ENCODE measurements at places on chromosomes 12 and 14.

- DNase-seq = no peak
Observed at GRCh38 chr12:94698578-94698977, 48.2 kb upstream of the TMCC3 start.

- no peak for DNase-seq
Observed at GRCh38 chr12:126776026-126776655, 1490.8 kb upstream of the TMEM132C start.

DNA sequence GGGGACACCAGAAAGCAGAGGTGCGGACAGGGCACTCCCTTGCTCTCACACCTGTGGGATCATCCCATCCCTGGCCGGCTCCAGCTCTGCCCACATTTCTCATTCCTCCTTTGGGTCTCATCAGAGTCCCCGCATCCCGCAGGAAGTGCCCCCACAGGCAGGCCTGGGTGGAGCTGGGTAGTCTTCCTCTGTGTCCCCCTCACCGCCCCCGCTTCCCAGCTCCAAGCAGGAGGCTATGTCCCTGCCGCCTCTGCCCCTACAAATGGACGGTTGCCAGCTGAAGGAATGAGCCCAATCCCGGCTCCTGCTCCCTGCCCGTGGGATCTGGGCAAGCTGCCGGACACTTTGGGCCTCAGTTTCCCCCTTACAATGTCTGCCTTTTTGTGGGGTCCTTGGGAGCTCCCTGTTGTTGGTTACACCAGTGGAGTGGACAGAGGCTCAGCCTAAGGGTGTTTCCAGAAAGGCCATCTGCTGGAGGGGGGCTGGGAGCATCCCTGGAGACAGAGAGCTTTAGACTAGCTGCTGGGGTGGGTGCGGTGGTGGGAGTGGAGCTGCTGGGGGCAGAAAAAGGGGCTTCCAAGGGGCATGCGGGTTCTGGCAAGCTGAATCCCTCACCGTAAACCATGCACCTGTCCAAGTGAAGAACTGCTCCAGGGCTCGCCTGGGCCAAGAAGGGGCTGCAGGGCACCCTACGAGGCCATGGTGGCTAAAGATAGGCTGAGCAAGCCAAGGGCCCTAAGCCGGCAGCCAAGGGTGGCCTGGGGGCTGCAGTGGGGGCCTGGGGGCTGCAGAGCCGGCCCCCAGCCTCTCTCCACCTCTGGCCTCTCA is 7.9 kb upstream of the GPR132 start:
- DNase-seq = peak; percentile 18

GRCh38 chr12:73220951-73221350 is 948.8 kb downstream of the TRHDE start:
- no peak for DNase-seq

DNA sequence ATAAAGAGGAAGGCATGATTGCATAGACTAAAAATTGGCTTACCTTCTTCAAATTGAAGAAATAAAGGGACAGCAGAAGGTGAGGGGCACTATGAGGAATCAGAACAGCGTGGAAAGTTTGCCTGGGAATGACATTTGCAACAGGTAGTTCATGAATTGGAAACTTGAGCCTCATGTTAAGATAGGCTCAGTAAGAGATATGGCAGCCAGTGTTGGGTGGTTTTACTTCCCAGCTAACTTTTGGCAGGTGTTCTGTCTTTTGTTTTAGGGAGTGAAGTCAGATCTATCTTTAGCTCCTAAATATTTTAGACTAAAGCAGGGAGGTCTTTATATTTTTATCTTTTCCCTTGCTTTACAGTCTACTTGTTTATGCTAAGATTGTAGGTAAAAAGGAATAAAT is 122.4 kb downstream of the ANO6 start:
- DNase-seq = no peak

DNA sequence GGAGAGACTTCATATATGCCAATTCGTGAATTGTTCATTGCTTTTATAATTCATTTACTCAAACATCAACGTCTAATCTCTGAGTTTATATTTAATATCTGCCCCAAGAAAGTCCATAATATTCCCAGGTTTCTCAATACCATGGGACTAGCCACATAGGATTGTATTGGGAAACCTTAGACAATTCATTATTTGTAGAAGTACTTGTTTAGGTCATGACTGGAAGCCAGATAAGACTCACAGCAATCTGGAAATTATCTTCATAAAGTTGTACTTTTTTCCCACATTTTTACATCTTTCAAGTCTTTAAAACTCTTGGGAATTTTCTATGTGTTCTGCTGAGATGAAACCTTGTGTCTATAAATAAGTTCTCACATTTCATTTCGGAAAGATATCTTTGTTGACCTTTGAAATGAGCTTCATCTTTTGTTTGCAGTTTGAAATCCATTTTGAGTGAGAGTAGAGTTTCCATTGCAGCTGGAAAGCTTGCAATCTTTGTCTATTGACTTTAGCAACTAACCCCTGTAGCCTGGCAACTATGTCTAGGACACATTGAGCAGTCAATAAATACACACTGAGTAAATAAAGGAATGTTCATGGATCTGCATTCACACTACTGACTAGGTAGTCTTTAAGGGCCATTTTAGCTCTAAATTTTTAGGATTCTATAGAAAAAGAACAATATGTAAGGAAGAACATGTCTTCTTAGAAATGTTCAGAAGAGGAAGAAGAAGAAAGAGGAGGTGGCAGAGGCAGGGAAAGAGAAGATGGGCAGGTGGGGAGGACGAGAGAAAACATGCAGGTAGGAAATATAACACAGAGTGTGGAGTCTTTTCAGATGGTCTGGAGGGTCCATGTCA is 154.4 kb downstream of the LRIG3 start:
- DNase-seq = no peak

DNA sequence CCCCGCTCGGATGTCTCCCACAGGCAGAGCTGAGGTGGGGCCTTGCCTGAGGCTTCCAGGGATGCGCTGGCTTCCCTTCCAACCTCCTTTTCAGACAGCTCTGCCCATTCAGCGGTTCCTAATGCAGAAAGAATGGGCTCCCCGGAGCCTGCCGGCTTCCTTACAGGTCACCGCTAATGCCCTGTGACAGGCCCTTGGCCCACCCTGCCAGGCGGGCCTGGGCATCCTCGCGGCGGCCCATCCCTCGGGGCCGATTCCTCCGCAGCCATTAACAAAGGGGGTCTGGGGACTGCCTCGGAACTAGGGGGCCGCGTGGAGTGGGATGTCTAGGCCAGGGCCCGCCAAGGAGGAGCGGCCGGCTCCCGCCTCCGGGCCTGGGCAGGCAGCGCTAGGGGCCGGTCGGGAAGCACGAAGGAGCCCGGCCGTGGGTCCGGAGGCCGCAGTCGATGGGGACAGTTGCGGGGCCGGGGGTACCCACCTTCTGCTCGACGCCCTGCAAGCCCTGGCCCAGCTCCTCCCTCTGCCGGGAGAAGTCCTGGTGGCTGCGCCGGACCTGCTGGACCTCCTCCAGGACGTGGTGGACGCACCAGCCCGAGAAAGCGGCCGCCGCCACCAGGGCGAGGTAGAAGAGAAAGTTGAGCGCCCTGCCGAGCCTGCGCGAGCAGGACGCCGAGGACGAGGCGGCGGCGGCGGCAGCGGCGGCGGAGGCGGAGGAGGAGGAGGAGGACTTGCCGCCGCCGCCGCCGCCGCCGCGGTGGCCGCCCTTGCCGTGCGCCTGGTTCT is 738 bp downstream of the CKAP4 start:
- DNase-seq = peak; percentile 51

- no peak for DNase-seq
Observed at GRCh38 chr12:104566244-104566993, 109.7 kb downstream of the CHST11 start.

DNA sequence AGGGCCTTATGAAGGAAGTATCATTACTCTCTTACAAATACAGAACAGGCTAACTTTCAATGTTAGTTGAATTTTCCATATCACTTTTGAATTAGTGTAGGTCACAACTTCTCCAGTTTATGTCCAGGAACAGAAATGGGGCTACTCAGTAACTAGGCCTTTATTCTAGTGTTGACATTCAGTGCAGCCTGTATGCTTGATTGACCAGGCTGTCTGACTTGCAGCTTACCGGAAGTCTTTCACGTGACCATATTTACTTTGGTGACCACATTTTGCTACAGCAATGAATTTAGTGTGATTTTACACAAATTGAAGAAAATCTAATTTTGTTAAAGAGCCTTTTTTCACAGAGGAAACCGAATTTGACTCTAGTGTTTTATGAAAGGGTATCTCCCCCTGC is 12.4 kb downstream of the MTERF2 start:
- no peak for DNase-seq

GRCh38 chr14:62532181-62532580 is 513.1 kb downstream of the KCNH5 start:
- DNase-seq = no peak

GRCh38 chr12:90124914-90125313 is 416.3 kb upstream of the ATP2B1 start:
- DNase-seq = no peak

GRCh38 chr12:2806700-2807099 is 5.8 kb upstream of the ITFG2 start:
- no peak for DNase-seq

- no peak for DNase-seq
Observed at GRCh38 chr12:81088221-81088620, 10.3 kb downstream of the ACSS3 start.

DNA sequence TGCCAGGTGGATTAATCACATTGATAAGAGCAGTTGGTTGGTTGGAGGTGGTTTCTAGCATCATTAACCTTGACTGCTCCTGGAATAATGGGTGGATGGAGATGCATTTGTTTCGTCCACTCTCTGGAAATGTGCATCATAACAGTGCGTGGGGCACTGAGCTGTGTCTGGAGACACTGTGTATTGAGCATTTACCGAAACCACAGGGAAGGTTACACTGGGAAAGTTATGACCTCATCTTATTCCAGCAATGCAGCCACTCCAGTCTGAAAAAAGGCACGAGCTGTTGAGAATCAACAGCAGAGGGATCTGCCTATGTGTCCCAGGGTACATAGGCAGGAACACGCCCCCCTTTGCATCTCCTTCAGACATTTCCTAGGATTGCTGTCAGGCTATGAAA is 27.2 kb downstream of the RNFT2 start:
- no peak for DNase-seq

DNA sequence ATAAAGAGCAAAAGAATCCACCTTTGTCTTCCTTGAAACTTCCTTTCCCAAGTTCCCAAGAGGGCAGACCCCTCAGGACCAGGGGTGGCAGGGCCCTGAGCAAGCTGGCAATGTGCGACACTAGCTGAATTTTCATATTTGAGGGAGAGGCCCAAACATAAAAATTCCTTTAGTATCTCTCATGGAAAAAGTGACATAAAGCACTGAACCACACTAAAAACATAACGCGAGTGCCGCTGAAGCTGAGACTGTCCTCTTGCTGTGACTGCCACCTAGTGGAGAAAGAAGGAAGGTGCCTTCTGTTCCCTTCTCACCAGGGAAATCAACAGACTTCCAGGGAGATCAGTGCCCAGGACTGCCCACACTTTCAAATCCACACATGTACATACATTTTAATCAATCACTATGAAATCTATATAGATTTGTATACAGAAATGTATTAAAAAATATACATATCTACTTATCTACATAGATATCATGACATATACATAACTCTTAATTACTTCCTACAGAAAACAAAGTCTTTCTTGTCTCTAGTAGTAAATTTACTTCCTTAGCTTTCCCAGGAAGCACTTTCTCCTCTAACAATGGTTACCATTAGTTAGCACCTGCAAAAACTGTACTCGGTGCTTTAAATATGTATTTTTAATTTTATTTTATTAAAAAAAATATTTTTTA is 53.8 kb downstream of the SSH1 start:
- peak; percentile 73 for DNase-seq

DNA sequence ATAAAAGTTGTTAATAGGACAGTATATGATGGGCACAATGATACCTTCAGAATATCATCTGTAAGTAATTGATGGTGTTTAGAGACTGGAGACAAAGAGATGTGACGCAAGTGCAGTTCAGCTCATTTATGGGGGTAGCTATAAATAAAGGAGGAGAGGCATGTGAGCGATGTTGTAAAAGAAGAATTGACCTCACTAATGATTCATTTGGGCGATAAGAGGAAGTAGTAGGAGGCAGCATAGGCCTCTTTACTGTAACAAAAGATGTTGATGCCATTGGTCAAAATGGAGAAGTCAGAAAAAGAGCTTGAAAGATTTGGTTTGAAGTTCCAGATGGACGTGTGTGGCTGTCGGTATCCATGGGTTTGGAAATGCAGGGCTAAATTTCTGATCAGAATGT is 70.0 kb downstream of the FLRT2 start:
- DNase-seq = no peak

GRCh38 chr14:24840204-24840893 is 206.4 kb upstream of the GZMB start:
- DNase-seq = no peak

DNA sequence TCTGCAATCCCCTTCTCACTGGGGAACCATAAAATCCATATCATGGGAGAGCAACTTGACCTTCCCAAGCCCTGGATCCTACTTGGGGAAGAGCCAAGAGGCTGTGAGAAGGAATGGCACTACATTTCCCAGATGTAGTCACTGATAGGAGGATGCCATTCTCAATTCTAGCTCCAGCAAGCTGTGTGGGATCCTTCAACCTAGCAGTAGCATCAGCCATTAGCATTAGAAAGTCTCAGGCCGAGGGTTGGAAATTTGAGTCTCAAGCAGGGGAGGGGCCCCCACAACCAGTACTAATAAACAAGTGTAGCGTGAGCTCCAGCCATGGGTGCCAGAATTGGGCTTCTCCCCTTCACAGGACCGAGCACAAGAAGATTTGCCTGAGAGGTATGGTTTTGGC is 84.3 kb upstream of the NELL2 start:
- DNase-seq = no peak

DNA sequence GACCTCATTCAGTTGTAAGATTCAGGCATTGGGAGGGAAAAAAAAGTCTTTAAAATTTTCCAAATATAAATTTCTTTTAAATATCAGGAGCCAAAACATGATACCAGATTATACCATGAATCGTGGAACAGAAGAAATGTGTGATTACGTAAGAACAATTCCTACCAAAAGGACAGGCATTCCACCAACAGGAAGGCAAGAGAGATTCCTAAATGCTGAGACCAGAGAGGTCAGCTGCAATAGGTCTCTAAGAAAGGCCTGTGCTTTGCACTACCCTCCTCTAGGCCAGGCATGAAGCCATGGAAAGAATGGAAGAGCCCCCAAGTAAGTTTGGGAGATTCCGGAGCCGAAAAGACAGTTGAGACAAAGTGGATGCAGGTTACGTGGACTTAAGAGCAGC is 83.7 kb downstream of the PTGER2 start:
- no peak for DNase-seq

- no peak for DNase-seq
Observed at GRCh38 chr14:94581127-94581999, at the start of gene SERPINA5. Gene SERPINA5, plus strand, starts transcription at chr14:94581426. Its CDS starts 5,937 bp downstream, at chr14:94587363.

Measured in mesothelial cell of epicardium (in vitro differentiated cells).